ENCODE measurements at places on chromosomes 12 and 14.
A peak's percentile ranks its signal among the peaks of the same experiment; 100 is the strongest.

GRCh38 chr14:103871596-103872480 lies 24.5 kb upstream of the PPP1R13B start:
- DNase-seq = peak; percentile 94

DNA sequence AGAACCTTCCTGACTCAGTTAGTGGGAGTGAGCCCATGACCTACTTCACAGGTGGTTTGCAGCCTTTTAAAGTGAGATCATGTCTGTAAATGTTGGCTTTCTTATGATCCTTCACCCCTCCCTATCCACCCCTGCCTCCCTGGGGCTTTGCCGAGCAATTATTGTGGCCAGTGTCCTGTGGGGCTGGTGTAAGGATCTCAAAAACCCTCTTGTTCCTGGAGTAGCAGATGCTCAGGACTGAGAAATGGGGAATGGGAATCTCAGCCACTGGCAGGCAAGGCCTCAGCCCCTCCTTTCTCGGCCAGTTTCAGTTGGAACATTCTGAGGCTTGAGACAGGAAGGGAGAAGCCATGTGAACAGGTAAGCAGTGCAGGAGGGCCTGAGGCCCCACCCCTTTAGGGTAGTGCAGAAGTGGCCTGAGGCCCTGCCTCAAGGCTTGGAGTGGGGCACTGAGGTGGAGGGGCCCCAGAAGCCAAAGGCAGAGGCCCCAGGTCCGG lies 53.8 kb downstream of the PLEKHG3 start:
- no peak for DNase-seq

- peak; percentile 1 for DNase-seq
Observed at GRCh38 chr14:86057018-86057667, 527.2 kb downstream of the FLRT2 start.

DNA sequence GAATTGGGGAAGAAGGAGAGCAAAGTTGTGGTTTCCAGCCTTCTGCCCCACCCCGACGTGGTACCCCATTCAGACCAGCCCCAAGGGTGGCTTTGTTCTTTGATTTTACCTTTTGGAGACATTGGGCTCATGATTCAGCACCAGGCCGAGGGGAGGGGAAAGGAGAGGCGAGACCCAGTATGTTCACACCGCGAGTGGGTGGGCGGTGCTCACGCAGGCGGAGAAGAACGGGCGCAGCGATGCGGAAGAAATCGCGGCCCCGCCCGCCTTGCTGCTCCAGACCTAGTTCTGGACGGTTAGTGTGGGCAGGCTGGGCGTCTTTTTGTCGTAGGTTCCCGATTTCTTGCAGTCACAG lies 963 bp downstream of the ATL1 start:
- DNase-seq = no peak

All from GM19239 (cell line).